ENCODE measurements at places on chromosomes 7 and 10. TPM values are rescaled to one million over a fixed set of nuclear protein-coding genes. Genes with fewer than 3 reads are reported as not detected.

DNA sequence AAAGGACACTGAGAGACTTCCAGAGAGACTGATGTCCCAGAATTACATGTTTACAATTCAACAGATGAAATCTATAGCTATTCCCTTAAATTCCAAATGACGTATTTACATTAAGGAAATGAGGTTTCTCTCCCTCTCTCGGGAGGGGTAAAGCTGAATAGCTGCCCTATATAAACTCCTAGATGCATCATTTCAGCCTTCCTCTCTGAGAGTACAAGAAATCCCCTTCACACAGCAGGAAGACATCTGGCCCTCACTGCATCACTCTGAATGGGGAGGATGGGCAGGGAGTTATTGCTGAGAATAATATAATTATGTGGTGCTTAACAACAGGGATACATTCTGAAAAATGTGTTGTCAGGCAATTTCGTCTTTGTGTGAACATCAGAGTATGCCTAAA lies 11.0 kb downstream of the POT1 start:
- DNase-seq, result no peak
- no peaks in the 10 kb centered on the region for H3K27me3 ChIP-seq
- H3K36me3 ChIP-seq, result peaks cover 5% of the 10 kb centered on the region
- peaks cover 12% of the 10 kb centered on the region for H3K4me1 ChIP-seq
- no peak overlapping the region for H3K4me3 ChIP-seq
- H3K27ac ChIP-seq, result no peak overlapping the region

- H3K4me1 ChIP-seq, result peaks cover 26% of the 10 kb centered on the region
- H3K27me3 ChIP-seq, result no peaks in the 10 kb centered on the region
- no peak overlapping the region for H3K27ac ChIP-seq
- H3K4me3 ChIP-seq, result no peak overlapping the region
- no peak for DNase-seq
These were observed 123.6 kb downstream of the CLEC2L start for GRCh38 chr7:139647085-139647484.

DNA sequence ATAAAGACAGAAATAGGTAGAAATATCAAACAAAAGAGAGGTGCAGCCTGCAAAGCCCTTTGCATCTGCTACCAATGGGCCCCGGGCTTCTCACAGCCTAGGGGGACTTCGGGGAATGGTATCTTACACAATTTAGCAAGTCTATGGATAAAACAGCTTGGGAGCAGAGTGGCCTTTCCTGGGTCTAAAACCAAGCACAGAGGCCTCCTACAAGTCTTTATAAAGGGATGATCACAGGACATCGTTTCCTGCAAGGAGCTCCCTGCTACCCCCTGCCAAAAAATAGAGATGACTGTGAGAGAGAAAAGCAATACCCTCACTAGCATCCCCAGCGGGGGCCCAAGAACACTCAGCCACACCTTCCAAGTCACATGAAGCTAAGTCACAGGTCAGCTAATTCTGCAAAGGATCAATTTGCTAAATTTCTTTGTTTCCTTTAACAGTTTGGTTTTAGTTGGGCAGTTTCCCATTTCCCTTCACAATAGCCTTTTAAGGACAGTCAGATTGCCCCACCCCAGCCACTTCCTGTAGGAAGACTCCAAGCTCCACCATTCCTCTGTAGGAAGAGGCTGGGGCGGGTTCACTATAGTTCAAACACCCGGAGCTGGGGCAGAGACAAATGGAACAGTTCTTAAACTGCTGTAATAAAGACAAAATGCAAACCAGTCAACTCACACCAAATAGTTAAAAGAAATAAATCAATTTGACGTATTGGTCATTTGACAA lies 105.5 kb downstream of the SLIT1 start:
- no peak overlapping the region for H3K4me3 ChIP-seq
- DNase-seq, result no peak
- H3K27ac ChIP-seq, result no peak overlapping the region
- H3K36me3 ChIP-seq, result no peaks in the 10 kb centered on the region
- no peaks in the 10 kb centered on the region for H3K4me1 ChIP-seq
- peaks cover 72% of the 10 kb centered on the region for H3K27me3 ChIP-seq

The MYH16 gene
- not detected for total RNA-seq

The CUZD1 gene
- not detected for total RNA-seq

The RSBN1L gene
- 23.4 TPM for total RNA-seq
